ENCODE measurements at places on chromosomes 13 and 19.

DNA sequence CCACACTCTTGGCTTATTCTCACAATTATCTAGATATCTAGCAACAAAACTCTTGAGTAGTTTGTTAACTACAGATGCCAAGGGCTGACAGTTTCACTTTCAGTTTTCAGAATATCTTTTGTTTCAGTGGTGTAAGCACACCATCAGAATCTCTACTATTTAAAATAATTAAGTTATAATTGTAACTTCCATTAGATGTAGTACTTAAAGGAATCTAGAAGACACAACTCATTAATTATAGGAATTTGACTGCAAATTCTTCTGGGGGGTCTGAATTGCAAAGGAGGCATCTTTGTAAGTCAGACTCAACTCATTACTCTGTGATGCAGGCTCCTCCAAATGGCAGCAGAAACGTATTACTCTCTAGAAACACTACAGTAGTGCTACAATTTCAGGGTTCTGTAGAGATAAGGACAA is 44.9 kb upstream of the USPL1 start:
- DNase-seq, result no peak

GRCh38 chr13:73187106-73187505 is 128.3 kb downstream of the KLF5 start:
- DNase-seq, result no peak

- no peak for DNase-seq
Observed at GRCh38 chr19:3387645-3388589, 21.5 kb downstream of the NFIC start.

DNA sequence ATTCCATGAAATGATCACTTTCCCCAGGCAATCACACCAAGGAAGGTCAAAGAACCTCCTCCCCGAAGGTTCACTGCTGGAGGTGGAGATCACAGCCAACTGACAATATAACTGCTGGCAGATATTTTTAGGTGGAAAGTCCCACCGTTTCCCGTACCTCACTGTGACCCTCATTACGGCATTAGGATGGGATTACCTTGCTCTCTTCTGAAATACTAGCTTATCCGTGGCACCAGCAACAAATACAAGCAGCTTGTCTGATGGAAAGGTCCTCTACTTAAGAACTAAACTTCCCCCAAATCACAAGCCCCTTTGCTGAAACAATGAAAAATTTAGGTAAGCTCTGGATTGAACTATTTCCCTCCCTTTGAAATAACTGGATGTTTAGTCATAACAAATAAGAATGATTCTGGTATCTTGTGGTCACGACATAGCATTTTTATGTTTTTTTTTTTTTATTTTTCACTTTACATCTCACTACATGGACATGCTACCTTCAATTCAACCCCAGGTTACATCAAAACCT is 178.9 kb downstream of the COL4A1 start:
- no peak for DNase-seq

GRCh38 chr13:43030548-43030947 is 7.2 kb downstream of the DNAJC15 start:
- DNase-seq, result no peak

- DNase-seq, result no peak
Observed at GRCh38 chr19:13890136-13890535, 13.2 kb downstream of the NANOS3 start.

DNA sequence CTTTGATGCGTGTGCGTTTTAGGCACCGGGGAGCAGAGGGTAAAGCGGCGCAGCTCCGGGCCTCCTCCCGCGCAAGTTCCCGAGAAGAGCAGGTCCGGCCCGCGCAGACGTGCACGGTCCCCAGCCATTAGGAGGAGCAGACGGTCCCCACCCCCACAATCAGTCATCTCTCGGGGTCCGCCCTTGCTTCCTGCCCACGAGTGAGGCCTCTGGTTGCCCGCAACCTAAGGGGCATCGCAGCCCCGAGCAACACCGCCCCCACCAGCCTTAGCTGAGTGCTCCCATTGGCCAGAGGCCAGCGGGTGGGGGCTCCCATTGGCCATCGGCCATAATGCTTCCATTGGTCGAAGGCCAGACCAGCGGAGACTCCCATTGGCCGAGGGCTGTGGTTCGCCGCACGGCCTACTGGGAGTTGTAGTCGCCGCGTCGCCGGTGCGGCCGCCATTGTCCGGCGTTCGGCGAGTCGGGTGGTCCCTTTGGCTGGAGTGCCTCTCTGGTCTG is at the start of gene ZNF8:
Gene ZNF8, plus strand, starts transcription at position 415 of the 501 bp plus-strand sequence. CDS start 127 bp downstream, outside the sequence.
- DNase-seq, result peak; percentile 94

- DNase-seq, result no peak
Observed at GRCh38 chr13:37484056-37484455, 114.5 kb downstream of the POSTN start.

Data from stimulated activated CD8-positive, alpha-beta memory T cell treated with anti-CD3 and anti-CD28 coated beads, Interleukin-2, amount 100 ng/mL, for 1 hour (primary cell).